ENCODE measurements at places on chromosomes 7 and 10. TPM values are rescaled to one million over a fixed set of nuclear protein-coding genes. Genes with fewer than 3 reads are reported as not detected.

- no peak for DNase-seq
Observed at GRCh38 chr7:44210107-44210506, 9.3 kb downstream of the YKT6 start.

DNA sequence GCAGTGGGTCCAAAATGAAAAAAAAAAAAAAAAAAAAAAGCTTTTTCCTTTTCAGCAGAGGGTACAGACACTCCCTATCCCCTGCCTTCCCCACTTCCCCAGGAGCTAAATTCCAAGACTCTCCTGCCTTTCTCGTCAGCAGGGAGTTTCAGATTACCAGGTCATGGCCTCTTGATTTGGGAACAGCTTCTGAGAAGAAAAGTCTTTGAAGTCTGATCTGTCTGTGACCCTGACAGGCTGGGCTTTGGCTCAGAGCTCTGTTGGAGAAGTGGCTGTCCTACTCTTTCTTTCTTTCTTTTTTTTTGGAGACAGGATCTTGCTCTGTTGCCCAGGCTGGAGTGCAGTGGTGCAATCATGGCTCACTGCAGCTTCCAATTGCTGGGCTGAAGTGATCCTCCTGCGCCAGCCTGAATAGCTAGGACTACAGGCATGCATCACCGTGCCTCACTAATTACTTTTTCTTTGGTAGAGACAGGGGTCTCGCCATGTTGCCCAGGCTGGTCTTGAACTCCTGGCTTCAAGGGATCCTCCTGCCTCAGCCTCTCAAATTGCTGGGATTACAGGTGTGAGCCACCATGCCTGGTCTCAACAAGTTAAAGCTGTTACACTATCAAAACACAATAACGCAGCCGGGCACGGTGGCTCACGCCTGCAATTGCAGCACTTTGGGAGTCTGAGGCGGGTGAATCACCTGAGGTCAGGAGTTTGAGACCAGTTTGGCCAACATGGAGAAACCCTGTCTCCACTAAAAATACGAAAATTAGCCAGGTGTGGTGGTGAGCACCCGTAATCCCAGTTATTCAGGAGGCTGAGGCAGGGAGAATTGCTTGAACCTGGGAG, 59.9 kb downstream of the COL26A1 start:
- no peak for DNase-seq

GRCh38 chr7:36021367-36021766, 131.7 kb upstream of the EEPD1 start:
- no peak for DNase-seq

PDK4 gene
- 129 TPM for total RNA-seq

HTR7 gene
- 1.4 TPM for total RNA-seq

DNA sequence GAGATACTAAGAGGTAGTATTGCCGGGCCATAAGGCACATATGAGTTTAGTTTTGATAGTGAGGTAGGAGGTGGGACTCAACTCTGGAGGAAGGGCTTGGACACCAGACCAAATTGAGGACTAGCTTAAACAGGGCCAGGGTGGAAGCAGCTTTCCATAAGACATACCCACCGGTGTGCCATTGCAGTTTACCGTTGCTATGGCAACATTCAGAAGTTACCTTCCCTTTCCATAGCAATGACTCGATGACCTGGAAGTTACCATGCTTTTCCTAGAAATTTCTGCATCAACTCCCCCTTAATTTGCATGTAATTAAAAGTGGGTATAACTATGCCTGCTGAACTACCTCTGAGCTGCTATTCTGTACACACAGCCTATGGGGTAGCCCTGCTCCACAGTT, 10.9 kb upstream of the SNX10 start:
- no peak for DNase-seq

GRCh38 chr7:157268540-157268939, 68.3 kb upstream of the DNAJB6 start:
- DNase-seq: no peak

All from esophagus squamous epithelium (tissue), 5 donors.